ENCODE measurements at places on chromosomes 3 and 15.

GRCh38 chr3:172289583-172289982 is 158.7 kb downstream of the GHSR start:
- no peak for DNase-seq

- DNase-seq: no peak
Observed at GRCh38 chr15:37813306-37813705, 121.1 kb upstream of the TMCO5A start.

- no peak for DNase-seq
Observed at GRCh38 chr3:190040145-190040544, 80.6 kb downstream of the P3H2 start.

- no peak for DNase-seq
Observed at GRCh38 chr3:148759430-148759829, 61.7 kb downstream of the AGTR1 start.

- DNase-seq: no peak
Observed at GRCh38 chr3:196694941-196695848, 16.9 kb downstream of the CEP19 start.

DNA sequence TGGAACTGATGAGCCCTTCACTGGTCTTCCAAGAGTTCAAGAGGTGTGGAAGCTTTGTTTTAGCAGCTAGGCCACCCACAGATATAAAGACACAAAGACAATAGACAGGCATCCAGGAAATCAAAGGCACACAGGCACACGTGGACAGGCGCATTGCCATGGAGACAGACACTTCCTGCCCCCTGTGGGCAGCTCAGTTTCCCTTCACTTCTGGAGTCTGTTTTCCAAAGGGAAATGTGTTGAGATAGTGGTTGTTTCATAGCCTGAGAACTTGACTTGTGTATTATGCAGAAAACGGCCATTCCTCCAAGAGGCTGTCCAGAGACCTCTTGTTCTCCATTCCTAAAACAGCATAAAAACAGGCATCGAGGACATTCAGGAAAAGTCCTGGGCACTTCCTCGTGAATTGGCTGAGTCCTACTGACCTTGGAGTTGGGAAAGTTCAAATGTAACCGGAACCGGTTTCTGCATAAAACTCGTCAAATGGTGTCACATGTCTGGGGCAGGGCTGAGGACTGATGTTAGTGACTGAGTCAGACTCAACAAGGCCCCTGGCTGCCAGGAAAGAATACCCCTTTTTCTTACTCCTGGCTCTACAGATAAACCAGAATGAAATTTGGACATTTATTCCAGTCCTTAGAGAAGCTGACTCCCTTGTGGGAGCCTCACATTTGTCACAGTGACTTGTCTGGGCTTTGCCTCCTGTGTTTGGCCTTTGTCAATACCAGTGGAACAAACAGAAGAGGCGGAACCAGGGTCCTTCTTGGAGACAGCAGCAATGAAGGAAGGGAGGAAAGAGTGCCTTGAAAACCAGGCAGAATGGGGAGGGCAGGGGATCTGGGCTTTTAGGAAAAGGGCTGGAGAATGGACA is 1.3 kb downstream of the ALPK3 start:
- no peak for DNase-seq

DNA sequence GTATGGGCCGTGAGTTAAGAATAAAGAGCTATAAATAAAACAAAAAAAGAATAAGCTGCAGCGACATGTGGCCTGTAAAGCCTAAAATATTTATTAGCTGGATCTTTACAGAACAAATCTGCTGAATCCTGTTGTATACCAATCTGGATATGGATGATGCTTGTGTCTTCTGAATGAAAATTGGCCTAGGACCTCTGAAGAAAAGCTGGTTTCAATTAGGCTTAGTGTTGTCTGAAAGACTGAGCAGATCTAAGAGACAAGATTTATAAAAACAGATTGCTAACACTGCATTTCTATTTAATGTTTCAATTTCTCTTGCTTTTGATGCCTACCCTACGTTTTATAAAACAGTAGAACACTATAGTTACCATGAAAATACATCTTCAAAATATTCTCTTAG is 57.9 kb downstream of the ST3GAL6 start:
- no peak for DNase-seq

DNA sequence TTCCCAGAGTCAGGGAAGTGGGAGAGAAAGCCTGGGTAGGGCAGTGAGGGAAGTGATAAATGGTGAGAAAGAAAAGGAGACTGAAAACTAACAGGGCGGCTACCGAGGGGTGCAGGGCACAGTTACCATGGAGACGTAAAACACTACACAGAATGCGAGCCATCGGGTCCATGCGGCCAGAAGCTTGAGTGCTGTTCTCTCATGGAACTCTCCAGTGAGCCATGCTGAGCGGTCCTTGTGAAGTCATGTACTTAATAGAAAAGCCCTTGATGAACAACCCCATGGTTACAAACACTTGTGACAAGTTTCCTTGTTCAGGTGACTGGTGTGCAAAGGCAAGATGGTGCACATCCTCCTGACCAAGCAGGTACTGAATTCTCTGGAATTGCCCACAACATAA is 3.7 kb upstream of the PLA2G4F start:
- no peak for DNase-seq

- no peak for DNase-seq
Observed at GRCh38 chr3:15591242-15591641, 10.1 kb downstream of the HACL1 start.

- no peak for DNase-seq
Observed at GRCh38 chr15:89514596-89515406, 18.4 kb upstream of the RHCG start.

DNA sequence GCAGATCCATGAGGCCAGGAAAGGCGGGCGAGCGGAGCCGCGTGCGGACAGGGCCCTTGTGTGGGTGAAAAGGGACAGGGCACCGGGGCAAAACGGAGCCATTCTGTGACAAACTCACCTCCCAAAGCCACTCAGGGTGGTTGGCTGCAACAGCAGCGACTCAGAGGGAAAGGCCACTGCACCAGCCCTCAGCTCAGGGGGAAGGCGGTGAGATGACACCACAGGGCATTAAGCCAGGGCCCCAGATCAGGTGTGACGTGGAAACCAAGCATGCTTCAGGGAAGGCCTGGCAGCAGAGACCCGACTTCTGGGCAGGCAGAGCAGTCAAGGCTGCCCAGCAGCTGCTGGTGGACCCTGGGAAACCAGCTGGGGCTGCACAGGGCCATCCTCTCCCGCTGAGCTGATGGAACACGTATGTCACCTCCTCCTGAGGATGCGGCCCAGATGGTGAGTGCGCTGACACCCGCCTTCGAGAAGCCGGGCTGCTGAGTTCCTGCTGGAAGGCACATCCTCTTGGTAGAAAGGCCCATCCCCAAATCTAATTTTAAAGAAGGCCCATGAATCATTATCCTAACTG is 82.3 kb downstream of the CHSY1 start:
- no peak for DNase-seq

DNA sequence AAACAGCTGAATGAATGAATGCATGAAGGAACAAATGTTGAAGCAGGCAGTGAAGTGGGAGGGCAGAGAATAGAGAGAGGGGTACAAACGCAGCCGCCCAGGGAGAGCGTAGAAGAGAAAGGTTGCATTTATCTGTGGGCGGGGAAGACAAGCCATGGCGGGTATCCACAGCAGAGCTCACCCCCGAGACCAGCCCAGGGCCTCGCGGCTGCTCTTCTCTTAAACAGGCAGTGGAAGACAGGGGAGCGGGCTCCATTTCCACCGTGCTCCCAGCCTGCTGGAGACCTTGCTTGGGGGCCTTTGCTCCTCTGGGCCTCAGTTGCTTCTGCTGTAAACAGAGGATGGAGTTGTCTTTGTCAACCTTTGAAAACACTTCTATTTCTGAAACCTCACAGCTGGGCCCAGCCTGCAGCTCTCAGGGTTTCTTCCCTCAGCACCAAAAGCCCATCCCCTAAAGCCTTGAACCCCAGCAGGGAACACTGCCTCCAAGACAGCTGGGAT is 259.5 kb downstream of the UACA start:
- DNase-seq: no peak

- no peak for DNase-seq
Observed at GRCh38 chr15:42072141-42072685, 22.1 kb downstream of the PLA2G4D start.

GRCh38 chr3:106261915-106262683 is 393.3 kb upstream of the CBLB start:
- peak; percentile 26 for DNase-seq

- DNase-seq: no peak
Observed at GRCh38 chr3:182981038-182981380, 671 bp upstream of the DCUN1D1 start.

DNA sequence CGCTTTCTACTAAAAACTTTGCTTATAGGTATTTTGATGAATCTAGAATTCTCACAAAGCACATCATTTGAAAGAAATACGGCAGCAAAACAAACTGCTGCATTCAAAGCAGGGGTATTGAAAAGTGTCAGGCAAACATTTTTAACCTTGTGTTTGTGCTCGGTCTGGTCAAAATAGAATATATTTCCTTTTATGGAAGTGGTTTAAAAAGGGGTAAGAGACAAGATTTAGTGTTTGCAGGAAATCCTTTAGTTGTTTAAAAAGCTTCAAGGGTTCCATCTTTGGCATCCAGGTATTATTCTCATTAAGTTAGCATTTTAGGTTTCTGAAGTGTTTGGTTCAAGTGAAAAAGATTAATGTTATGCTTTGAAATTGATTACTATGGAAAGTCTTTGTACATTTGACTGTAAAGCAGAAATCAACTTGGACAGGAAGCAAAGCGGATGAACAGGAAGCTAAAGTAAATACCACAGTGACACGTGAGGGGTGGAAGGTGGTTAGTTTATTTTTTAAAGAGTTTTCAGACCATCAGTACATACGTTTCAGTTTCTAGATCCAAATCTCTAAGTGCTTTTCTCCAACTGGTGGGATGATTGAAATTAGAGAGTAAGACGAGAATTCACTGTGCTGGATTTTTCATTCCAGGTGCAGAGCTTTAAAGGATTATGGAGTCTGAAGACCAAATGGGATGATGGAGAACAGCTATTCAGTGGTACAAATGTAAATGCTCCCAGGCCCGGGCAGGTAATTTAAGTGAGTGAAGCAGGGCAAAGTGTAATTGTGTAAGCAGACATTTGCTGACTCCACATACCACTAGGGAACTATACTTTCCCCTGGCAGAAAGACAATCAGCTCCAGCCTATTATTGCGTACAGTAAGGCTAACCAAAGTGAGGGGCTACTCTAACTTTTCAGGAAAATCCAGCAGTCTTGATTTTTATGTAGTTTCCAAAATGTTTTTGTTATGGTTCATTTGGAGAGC is 341.8 kb upstream of the TBL1XR1 start:
- no peak for DNase-seq

DNA sequence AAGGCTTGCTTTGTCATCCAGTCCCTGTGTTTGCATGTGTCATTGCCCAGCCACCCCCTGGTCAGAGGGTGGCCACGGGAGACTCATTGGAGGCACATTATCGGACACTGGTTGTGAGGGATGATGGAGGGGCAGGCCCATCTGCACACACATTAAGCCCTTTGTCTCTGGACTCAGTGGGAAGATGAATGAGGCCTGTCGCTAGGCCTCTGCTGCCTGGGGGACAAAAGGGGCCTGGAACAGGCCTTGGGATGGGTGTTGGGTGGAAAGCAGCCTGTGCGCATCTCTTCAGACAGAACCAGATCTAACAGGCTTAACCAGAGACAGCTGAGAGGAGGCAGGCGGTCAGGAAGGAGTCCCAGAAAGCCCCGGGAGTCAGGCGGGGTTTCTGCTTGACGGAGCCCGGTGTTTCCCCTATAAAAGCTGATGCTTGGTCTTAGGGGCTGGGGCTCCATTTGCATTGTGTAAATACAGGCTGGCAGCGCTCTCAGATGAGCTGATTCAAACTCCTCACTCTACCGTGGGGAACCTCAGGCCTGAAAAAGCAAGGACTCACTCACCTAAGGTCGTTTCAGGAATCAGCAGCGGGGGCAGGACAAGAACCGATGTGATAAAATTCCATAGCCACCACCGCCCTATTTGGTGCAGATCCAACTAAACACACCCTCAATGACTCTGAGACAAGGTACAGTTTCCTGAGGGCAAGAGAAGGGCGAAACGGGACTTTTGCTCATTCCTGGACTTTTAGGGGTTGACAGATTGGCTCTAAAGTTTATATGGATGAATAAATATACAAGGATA is 17.1 kb upstream of the SKIC8 start:
- DNase-seq: no peak

- no peak for DNase-seq
Observed at GRCh38 chr15:38242055-38242454, 10.6 kb upstream of the SPRED1 start.

- DNase-seq: no peak
Observed at GRCh38 chr3:185199206-185199605, 46.3 kb upstream of the C3orf70 start.

GRCh38 chr15:35616498-35617271 is 70.7 kb upstream of the DPH6 start:
- no peak for DNase-seq

- no peak for DNase-seq
Observed at GRCh38 chr3:117920253-117920898, 1114.3 kb downstream of the IGSF11 start.

- DNase-seq: peak; percentile 38
Observed at GRCh38 chr15:38038659-38039442, 104.4 kb downstream of the TMCO5A start.
